ENCODE measurements at places on chromosomes 7 and 10. TPM values are rescaled to one million over a fixed set of nuclear protein-coding genes. Genes with fewer than 3 reads are reported as not detected.

Gene COL28A1
- 8.1 TPM for total RNA-seq

Gene TFR2
- 1.3 TPM for total RNA-seq

Gene IDI2
- not detected for total RNA-seq

Gene CUL2
- 60.4 TPM for total RNA-seq

Gene CALML3
- 9.4 TPM for total RNA-seq

Gene SPDYE6
- total RNA-seq: not detected

- DNase-seq: no peak
Observed at GRCh38 chr7:17016402-17017010, 134.7 kb upstream of the AGR3 start.

DNA sequence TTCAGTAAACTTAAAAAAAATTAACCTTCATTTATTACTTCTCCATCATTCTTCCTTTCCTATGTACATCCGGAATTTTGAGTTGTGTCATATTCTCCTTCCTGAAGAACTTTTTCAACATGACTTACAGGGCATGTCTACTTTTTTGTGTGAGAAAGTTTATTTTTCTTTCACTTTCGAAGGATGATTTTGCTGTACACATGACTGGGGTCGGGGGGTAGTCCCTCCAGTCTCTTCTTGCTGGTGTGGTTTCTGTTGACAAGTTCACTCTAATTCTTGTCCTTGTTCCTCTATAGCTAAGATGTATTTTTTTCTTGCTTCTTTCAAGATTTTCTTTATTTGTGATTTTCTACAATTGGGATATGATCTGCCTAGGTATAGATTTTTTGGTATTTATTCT lies 55.8 kb downstream of the INPP5A start:
- no peak for DNase-seq

- no peak for DNase-seq
Observed at GRCh38 chr10:31418481-31418880, 99.5 kb downstream of the ZEB1 start.
